ENCODE measurements at places on chromosomes 16 and 17.
A peak's percentile ranks its signal among the peaks of the same experiment; 100 is the strongest.

GRCh38 chr17:64003526-64004121 is 5.5 kb downstream of the PRR29 start:
- DNase-seq, result no peak

DNA sequence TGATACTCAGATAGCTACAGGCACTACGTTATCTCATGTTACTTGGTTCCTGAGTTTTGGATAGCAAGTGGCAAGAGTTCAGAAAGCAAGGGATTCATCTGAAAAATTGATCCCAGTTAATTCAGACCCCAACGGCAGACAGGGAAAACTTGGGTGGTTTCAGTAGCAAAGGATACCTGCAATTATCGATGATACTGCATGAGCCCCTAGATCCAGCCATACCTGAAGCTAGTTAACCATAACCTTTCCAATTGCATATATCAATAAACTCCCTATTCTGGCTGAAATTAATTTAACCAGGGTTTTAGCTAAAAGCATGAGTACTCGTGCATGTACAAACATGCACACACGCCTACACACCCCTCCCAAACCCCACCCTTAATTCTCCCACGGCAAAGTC is 4.3 kb downstream of the KNOP1 start:
- no peak for DNase-seq

GRCh38 chr16:3149630-3150345 is 15.0 kb downstream of the ZNF213 start:
- DNase-seq, result peak; percentile 70

- no peak for DNase-seq
These were observed 69.1 kb upstream of the BRD7 start for GRCh38 chr16:50437769-50438437.

GRCh38 chr17:56690441-56691291 is 97.2 kb downstream of the NOG start:
- no peak for DNase-seq

DNA sequence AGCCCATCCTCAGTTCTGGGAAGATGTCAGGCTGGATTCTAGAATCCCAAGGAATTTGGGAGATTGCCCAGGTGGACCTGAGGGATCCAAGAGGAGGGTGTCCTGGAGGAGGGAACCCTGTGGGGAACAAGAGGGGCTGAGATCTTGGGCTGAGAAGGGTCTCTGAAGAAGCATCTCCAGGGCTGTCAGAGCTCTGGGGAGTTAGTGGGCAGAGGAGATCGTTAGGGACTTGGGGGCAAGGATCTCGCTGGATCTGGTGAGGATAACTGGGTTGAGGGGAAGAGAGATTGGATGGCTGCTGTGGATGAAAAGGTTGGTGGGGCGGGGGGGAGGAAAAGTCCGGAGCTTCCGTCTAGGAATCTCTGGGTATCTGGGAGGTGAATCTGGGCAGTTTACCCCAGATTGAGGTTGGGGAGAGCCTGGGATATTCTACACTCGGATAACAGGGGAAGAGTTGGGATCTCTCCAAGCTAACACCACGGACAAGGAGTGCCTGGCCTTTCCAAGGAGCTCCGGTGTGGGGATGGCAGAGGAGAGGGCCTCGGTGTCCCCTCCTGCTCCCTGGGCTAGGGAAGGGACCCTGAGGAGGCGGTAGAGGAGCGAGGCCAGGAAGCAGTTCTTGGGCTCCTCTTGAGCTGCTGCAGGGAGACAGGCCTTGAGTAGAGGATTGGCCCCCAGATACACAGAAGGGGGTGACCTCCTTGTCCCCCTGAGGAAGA is 1.7 kb downstream of the FBXL19 start:
- no peak for DNase-seq

GRCh38 chr16:11325404-11326083 is 19.7 kb upstream of the RMI2 start:
- DNase-seq, result no peak

DNA sequence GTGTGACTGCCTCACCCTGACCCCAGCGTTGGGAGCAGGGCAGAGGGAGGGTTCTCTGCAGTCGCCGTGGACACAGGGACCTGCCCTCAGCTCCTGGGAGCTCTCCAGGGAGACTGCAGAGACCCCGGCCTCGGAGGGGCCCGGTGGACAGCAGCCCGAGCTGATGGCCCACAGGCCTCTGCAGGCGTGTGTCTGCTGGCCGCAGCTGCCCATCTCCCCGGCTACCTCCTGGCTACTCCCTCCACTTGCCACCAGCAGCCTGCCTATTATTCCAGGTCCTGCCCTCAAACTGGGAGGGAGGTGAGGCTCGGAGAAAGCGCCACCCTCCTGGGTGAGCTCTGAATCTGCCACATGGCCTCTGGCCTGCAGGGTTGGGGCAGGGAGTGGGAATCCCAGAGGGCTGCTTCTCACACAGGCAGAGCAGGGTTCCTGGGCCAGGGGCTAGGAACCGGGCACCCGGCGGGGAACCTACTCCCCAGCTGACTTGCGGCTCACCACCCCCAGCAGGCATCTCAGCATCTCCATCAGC is 7.2 kb downstream of the SLC16A5 start:
- no peak for DNase-seq

GRCh38 chr16:28495098-28495793 is 803 bp downstream of the APOBR start:
- DNase-seq, result no peak

DNA sequence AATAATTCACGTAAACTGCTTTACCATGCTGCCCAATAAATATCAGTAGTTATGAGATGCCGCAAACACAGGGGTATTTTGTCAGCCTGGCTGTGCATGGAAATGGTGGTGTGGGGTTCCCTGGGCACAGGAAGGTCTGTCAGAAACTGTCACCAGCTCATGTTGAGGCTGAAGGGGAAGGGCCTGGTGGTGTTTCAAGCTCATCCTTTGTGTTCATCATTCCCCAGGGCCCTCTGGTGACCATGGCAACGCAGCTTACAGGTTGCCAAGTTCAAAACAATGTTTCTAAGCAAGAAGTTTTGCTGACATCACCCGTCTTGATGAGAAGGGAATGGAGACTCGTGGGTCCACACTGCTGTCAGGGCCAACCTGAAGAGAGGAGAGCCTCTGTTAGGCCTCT is 348.9 kb upstream of the C16orf82 start:
- DNase-seq, result no peak

DNA sequence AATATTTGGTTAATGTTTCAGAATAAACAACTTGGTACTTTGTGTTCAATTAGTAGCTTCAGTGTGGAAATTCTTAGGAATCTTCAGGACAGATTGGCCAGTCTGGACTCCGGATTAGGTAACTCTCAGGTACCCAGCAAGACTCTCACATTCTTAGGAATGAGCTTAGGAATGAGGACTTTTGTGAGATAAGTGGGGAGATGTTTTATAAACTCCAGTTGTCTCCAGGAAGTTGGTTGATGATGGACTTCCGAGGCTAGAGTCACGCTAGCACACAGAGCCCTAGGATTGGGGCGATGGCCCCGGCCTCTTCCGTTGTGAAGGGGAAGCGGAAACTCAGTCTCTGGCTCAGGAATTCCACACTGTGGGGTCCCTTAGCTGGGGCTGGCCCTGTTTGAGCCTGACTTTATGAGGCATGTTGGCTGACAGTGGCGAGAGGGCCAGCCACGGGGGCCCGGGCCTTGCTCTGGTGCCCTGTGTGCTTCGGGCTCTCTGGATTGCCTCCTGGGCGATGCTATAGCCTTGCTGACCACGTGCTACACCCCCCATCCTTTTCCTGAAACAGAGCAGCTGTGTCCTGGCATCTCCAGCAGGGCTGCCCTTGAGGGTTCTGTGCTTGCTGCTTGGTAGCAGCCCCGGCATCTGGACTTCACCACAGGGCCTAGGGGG is 32.4 kb downstream of the RAB11FIP3 start:
- DNase-seq, result peak; percentile 24

GRCh38 chr16:89071686-89072547 is 21.7 kb upstream of the ACSF3 start:
- peak; percentile 23 for DNase-seq

DNA sequence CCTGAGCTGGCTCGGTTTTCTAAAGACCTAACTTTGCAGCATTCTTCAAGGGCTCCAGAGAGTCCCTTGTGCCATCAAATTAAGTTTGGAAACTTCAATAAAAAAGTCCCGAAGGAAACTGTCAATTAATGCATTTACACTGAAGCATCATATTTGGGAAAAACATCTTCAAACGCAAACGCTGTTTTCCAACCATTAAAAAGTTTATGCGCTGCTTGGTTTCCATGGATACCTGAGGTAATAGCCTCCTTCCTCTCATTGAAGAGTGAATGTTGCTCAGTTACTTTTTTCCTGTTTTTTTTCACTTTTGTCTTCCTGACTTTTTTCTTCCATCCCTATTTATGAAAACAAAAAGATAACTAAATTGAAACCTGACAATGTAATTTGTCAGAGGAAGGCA is 399.1 kb downstream of the MAF start:
- no peak for DNase-seq

- DNase-seq, result peak; percentile 61
These were observed 62.4 kb upstream of the MED9 start for GRCh38 chr17:17414341-17414805.

- no peak for DNase-seq
These were observed 44.9 kb upstream of the PEMT start for GRCh38 chr17:17636272-17636885.

GRCh38 chr17:57256708-57257112 is 387 bp downstream of the MSI2 start:
- DNase-seq, result no peak

DNA sequence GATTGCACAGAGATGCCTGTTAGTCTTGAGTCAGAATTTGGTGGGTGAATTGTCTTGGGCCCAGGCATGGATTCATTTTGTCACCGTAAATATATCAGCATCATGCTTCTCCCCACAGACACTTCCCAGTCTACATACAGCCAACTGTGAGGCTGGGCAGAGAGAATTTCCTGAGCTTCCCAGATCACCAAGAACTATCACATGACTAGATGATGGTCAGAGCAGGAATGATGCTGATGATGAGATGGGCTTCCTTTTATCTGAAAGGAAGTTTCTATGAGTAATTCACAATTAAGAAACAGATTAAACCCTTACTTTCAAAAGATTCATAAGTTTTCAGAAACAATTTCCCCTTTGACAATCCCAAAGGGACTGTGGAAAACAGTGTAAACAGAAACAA is 323 bp upstream of the KRTAP9-9 start:
- peak; percentile 7 for DNase-seq

- no peak for DNase-seq
These were observed 7.3 kb upstream of the CD7 start for GRCh38 chr17:82324566-82325285.

DNA sequence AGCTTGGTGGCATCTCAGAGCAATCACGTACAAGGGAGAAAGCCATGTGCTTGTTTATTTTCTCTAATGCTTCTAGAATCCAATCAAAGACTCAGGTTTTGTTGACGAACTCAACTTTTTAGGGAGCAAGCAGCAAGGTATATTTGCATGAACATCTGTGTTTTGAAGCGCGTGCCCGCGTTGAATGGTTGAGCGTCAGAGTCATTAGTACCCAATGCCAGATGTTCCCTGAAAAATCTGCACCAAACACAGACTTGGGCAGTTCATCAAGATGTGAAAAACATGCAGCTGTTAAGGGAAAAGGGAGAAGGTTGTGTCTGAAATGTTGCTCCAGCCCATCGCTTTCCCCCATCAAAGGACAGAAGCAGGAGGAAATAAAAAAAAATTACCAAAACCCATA is 170.4 kb downstream of the SNX29 start:
- no peak for DNase-seq

DNA sequence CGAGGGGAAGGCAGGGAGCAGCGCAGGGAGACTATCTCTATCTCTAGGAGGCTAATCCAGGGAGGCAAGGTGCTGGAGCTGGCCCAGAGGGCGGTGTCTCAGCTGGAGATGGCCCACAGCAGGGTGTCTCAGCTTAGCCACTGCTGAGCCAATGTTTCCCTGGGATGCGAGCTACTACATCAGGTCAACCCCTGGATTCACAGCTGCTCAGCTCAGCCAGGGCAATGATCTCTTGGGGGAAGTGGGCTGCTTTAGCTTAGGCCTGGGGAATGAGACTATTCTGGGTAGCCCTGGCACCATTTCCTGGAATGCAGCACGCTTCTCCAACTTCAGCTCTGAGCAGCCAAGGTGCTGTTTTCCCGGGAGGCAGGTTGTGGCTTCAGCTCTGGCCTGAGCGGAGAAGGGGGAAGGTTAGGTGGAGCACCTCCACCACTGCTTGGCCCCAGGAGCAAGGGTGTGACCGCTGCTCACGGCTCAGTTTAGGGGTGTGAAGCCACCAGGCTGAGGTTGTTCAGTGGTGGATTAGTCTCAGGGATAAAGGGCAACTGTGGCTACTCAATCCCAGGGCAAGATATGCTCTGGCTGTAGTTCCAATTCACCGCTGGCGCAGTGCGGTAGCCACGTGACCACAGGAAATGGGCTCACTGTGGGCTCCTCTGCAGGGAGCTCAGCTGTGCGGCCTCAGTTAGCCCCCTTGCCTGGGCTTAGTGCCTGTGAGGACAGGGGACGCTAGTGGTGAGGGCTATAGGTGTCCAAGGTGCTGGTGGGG is 5.2 kb upstream of the PRSS21 start:
- DNase-seq, result no peak

GRCh38 chr17:64319531-64319930 is 56.5 kb upstream of the TEX2 start:
- no peak for DNase-seq

GRCh38 chr17:7573324-7574080 is 5.9 kb upstream of the CD68 start:
- peak; percentile 94 for DNase-seq

- peak; percentile 7 for DNase-seq
These were observed 575.8 kb downstream of the TOX3 start for GRCh38 chr16:51971184-51971583.

- DNase-seq, result no peak
These were observed 669 bp upstream of the DCTPP1 start for GRCh38 chr16:30430428-30430970.

DNA sequence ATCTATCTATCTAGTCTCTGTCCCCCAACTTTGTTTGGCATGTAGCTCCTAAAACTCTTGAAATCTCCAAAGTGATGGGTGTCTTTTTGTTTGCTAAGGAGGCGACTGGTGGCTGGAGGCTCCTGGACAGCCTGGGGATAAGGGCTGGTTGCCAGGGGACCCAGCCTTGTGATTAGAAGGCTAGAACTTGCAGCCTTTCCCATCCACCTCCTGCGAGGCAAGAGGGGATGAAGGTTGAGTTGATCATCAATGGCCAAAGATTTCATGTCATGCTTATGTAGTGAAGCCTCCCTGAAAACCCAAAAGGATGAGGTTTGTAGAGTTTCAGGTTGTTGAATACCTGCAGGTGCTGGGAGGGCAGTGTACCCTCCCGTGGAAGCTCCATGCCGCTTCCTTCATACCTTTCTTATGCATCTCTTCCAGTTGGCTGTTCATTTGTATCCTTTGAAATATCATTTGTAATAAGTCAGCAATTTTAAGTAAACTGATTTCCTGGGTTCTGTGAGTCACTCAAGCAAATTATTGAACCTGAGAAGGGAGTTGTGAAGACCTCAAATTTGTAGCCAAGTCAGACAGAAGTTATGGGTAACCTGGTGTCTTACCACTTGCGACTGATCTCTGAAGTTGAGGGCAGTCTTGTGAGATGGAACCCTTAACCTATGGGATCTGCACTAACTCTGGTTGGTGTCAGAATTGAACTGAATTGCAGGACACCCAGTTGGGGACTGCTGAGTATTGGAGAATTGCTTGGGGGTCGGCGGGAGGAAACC is 202.4 kb downstream of the SEC14L1 start:
- DNase-seq, result no peak
